ENCODE measurements at places on chromosomes 13 and 19.
A peak's percentile ranks its signal among the peaks of the same experiment; 100 is the strongest.

- H3K4me3 ChIP-seq, result no peak overlapping the region
- peak; percentile 87 for DNase-seq
- peak overlapping the region; percentile 13 for H3K27ac ChIP-seq
- H3K27me3 ChIP-seq, result no peaks in the 10 kb centered on the region
Measured at GRCh38 chr13:98216135-98216565, 39.1 kb upstream of the RNF113B start.

- no peak for DNase-seq
- H3K27me3 ChIP-seq, result no peaks in the 10 kb centered on the region
- peaks cover 13% of the 10 kb centered on the region for H3K4me1 ChIP-seq
- no peak overlapping the region for H3K4me3 ChIP-seq
Measured at GRCh38 chr13:43880926-43881325, 1.2 kb downstream of the LACC1 start.

- H3K27me3 ChIP-seq, result peaks cover 13% of the 10 kb centered on the region
- no peak for DNase-seq
- H3K4me1 ChIP-seq, result no peaks in the 10 kb centered on the region
- H3K4me3 ChIP-seq, result no peak overlapping the region
Measured at GRCh38 chr13:27500806-27501534, 50.6 kb upstream of the MTIF3 start.

GRCh38 chr19:35879770-35880317 lies 11.5 kb downstream of the APLP1 start:
- H3K36me3 ChIP-seq, result no peaks in the 10 kb centered on the region
- H3K4me3 ChIP-seq, result no peak overlapping the region
- no peaks in the 10 kb centered on the region for H3K4me1 ChIP-seq
- no peaks in the 10 kb centered on the region for H3K27me3 ChIP-seq

- DNase-seq, result peak; percentile 34
- no peak overlapping the region for H3K27ac ChIP-seq
- no peaks in the 10 kb centered on the region for H3K27me3 ChIP-seq
- H3K4me3 ChIP-seq, result no peak overlapping the region
Measured at GRCh38 chr13:28031220-28031895, 42.9 kb upstream of the URAD start.

GRCh38 chr13:45454204-45454603 lies 10.5 kb upstream of the COG3 start:
- H3K4me1 ChIP-seq, result no peaks in the 10 kb centered on the region
- no peak overlapping the region for H3K4me3 ChIP-seq
- H3K27me3 ChIP-seq, result peaks cover 13% of the 10 kb centered on the region

DNA sequence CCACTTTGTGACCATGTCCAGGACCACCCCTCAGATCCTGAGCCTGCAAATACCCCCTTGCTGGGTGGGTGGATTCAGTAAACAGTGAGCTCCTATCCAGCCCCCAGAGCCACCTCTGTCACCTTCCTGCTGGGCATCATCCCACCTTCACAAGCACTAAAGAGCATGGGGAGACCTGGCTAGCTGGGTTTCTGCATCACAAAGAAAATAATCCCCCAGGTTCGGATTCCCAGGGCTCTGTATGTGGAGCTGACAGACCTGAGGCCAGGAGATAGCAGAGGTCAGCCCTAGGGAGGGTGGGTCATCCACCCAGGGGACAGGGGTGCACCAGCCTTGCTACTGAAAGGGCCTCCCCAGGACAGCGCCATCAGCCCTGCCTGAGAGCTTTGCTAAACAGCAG lies 7.7 kb upstream of the CEACAM7 start:
- H3K27ac ChIP-seq, result no peak overlapping the region
- no peaks in the 10 kb centered on the region for H3K4me1 ChIP-seq
- no peaks in the 10 kb centered on the region for H3K36me3 ChIP-seq
- H3K27me3 ChIP-seq, result peaks cover 2% of the 10 kb centered on the region
- H3K4me3 ChIP-seq, result no peak overlapping the region
- DNase-seq, result no peak

GRCh38 chr13:20489185-20489820 lies 36.4 kb downstream of the CRYL1 start:
- H3K36me3 ChIP-seq, result peaks cover 7% of the 10 kb centered on the region
- no peaks in the 10 kb centered on the region for H3K27me3 ChIP-seq
- DNase-seq, result no peak
- H3K27ac ChIP-seq, result no peak overlapping the region
- no peak overlapping the region for H3K4me3 ChIP-seq

DNA sequence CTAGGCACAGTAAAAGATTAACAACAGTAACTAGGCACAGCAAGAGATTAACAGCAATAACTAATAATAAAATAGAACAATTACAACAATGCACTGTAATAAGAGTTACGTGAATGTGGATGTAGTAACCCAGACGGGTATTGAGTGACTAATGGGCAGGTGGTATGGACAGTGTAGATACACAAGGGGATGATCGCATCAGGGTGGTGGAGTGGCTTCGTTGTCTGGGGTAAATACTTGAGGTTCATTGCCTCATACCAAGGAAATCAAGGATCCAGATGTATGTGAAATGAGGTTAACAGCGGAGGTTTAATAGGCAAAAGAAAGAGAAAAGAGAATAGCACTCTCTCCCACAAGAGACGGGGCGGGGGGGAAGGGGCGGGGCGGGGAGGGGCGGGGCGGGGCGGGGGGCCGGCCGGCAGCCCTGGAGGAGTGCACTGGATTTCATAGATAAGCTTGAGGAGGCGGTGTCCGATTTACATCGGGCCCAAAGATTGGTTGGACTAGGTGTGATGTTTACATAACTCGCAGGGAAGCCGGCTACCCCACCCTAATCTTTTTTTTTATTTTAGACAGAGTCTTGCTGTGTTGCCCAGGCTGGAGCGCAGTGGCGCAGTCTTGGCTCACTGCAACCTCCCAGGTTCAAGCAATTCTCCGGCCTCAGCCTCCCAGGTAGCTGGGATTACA lies 106.3 kb downstream of the KCTD15 start:
- no peaks in the 10 kb centered on the region for H3K36me3 ChIP-seq
- H3K4me3 ChIP-seq, result no peak overlapping the region
- no peaks in the 10 kb centered on the region for H3K4me1 ChIP-seq

DNA sequence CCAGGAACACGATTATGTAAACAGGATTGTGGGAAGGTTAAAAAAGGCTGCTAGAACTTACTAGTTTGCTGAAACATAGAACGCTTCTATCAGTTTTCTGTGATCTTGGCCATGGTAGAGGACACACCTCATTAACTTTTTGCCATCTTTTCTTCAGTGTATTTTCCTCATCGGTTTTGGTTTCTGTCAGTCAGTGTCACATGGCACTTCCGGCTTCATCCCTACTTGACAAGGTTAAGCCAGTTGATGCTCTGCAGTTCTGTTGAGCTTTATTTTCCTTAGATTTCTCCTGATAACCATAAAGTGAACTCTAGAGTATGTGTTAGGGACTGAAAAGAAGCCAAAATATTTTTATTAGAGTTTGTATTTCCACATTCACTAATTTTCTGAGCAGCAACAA lies 147.5 kb downstream of the NDFIP2 start:
- DNase-seq, result no peak
- no peaks in the 10 kb centered on the region for H3K4me1 ChIP-seq
- no peaks in the 10 kb centered on the region for H3K27me3 ChIP-seq
- H3K4me3 ChIP-seq, result no peak overlapping the region

GRCh38 chr19:16326401-16327168 lies 2.0 kb downstream of the KLF2 start:
- H3K4me3 ChIP-seq, result peak overlapping the region; percentile 96
- H3K4me1 ChIP-seq, result peaks cover 54% of the 10 kb centered on the region
- no peak for DNase-seq

DNA sequence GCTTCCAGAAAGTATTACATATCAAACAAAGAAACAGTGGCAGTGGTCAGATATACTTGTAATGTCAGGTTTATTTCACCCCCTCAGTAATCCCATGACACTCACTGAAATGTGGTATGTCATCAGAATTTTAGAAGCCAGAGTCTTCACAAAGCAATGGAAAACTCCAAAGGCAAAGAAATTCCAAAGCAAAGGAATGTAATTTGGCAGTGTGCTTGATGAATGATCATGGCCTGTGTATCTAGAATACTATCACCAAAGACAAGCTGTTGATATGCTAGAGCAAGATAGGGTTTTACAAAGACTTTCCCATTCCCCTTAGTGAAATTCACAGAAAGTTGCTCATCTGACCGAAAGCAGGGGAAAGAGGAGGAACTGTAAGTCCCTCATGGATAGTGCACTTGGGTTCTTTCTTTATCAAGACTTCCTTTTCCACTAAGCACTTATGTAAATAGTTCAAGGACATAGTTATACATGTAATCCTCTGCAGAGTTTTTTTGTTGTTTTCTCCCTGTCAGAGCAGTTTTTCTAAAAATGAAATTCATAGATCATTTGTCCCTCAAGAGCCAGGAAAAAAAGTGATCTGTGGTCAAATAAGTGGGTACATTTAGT lies 243.4 kb downstream of the NHLRC3 start:
- H3K36me3 ChIP-seq, result no peaks in the 10 kb centered on the region
- no peak for DNase-seq
- H3K4me3 ChIP-seq, result no peak overlapping the region
- no peak overlapping the region for H3K27ac ChIP-seq
- H3K4me1 ChIP-seq, result no peaks in the 10 kb centered on the region
- H3K27me3 ChIP-seq, result no peaks in the 10 kb centered on the region

GRCh38 chr13:85541476-85541875 lies 257.7 kb downstream of the SLITRK6 start:
- no peaks in the 10 kb centered on the region for H3K36me3 ChIP-seq
- no peak overlapping the region for H3K4me3 ChIP-seq
- DNase-seq, result no peak
- H3K27ac ChIP-seq, result no peak overlapping the region
- H3K27me3 ChIP-seq, result no peaks in the 10 kb centered on the region
- H3K4me1 ChIP-seq, result no peaks in the 10 kb centered on the region

DNA sequence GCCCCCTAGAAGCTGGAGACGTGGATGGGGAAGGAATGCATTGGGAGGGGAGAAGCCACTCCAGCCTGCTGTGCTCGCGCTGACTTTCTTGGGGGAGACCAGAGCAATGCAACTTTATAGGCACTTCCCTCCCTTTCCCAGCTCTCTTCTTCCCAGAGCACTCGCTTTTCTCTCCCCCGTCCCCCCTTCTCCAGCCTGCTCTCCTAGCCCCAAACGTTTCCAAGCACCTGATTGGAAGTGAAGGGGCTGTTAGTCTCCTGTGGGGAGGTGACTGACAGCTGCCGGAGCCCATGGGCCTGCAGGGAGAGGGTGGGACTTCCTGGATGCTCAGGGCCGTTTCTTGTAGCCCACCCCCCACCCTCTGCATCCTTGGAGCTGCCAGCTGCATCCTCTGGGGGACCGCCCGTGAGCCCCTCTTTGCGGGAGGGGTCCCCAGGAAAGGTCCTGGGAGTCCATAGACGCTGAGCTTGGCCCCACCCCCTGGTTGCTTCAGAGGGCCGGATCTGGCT lies 2.5 kb downstream of the HDGFL2 start:
- peak overlapping the region; percentile 16 for H3K4me3 ChIP-seq
- DNase-seq, result no peak
- H3K27me3 ChIP-seq, result no peaks in the 10 kb centered on the region
- peaks cover 15% of the 10 kb centered on the region for H3K36me3 ChIP-seq
- peaks cover 24% of the 10 kb centered on the region for H3K4me1 ChIP-seq
- H3K27ac ChIP-seq, result peak overlapping the region; percentile 22

Measured in tibial artery (tissue), 4 donors.